Stimulated activated CD8-positive, alpha-beta memory T cell treated with anti-CD3 and anti-CD28 coated beads, Interleukin-4, amount 100 ng/mL, for 48 hours (primary cell): ENCODE measurements at places on chromosomes 1 and 21.

DNA sequence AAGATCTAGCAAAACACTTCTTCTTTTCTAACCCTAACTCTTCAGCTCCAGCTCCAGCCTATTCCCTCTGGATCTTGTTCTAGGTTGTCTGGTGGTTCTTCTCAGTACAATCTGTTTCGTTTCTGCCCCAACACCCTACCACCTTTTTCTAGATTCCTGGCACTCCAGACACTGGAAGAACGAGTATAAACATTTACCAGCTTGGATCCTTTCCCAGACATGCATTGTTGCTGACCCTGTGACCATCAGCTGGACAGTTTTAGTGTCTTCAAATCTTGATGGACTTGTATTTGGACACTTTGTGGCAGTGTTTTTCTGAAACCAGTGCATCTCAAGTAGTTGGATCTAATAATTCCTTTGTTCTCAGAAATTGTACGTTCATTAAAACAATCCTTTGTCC, 30.6 kb upstream of the CACNA1E start:
- DNase-seq = no peak

DNA sequence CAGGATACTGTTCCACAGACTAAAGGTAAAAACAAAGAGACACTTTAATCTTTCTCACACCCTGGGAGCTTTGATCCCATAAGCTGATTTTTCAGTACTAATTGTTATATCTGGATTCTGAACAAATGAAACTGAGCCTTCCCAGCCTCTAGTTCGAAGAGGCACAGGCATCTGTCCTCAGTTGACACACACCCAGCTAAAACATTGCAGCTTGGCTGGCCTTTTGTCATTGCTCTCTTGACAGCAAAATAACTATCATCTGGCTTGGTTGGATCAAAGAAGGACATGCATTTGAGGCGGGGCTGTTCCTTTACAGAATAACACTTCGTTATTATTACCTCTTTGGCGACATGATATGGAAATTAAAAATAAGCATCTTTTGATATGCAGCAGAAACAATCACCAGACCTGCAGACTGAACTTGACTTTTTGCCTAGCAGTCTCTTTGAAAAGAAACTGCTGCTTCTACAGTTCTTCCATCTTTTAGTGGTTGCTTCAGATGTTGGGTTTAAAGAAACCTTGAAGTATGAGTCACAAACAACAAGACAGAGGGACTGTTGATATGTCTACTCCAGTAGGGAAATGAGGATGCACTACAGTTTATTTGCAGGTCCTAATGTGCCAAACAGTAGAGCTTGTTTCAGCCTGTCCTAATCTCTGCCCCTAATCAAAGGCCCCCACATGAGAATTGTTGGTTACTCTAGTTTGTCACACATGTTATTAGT, 166.5 kb downstream of the TPR start:
- no peak for DNase-seq

DNA sequence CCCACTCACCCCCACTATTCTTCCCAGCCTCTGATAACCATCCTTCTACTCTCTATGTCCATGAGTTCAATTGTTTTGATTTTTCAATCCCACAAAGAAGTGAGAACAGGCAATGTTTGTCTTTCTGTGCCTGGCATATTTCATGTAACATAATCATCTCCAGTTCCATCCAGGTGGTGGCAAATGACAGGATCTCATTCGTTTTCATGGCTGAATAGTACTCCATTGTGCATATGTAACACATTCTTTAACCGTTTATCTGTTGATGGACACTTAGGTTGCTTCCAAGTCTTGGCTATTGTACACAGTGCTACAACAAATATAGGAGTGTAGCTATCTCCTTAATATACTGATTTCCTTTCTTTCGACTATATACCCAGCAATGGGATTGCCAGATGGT, 169.3 kb upstream of the NFIA start:
- no peak for DNase-seq

GRCh38 chr1:20278692-20279130, 12.0 kb upstream of the VWA5B1 start:
- no peak for DNase-seq

GRCh38 chr1:233448109-233448689, 120.7 kb downstream of the MAP3K21 start:
- no peak for DNase-seq

GRCh38 chr1:64584479-64584878, 114.5 kb downstream of the CACHD1 start:
- no peak for DNase-seq

GRCh38 chr1:179637211-179637860, 45.7 kb downstream of the TDRD5 start:
- no peak for DNase-seq

- no peak for DNase-seq
Observed at GRCh38 chr1:180309338-180309737, 79.3 kb downstream of the LHX4 start.

DNA sequence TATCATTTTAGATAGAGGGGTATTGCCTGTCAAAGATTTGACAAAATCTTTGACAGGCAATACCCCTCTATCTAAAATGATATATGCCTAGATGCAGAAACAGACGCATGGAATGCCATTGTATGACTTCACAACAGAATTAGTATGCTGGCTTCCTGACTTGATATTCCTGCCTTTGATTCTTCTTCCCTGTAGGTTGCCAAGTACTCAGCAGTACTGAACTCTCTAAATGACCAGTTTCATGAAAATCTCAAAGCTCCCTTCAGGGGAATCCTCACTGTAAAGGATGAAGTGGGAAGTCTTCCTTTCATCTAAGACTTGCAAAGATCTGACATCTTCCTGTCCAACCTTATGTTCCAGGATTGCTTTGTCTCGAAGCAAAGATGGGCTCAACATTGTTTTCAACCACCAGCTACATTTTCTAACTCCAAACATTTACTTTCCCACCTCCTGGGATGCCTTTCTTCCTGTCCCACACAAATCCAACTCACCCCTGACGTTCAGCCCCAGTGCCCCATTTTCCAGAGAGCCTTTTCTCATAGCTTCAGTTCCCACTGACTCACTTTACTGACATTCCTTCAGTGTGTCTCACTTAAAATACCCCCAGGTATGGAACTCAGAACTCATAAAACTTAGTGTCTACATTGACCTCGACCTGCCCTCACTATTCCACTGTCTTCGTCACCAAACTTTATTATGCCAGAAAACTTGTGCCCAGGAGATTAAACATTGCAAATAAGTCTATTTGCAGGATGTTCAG, 67.3 kb upstream of the KCNJ6 start:
- DNase-seq = no peak

- no peak for DNase-seq
Observed at GRCh38 chr1:186627019-186627418, 53.2 kb downstream of the PTGS2 start.
